ENCODE measurements at places on chromosomes 5 and 9. TPM values are rescaled to one million over a fixed set of nuclear protein-coding genes. Genes with fewer than 3 reads are reported as not detected.

GRCh38 chr5:76742583-76742982 is 26.7 kb downstream of the F2R start:
- DNase-seq, result peak; percentile 65
- no peaks in the 10 kb centered on the region for H3K36me3 ChIP-seq
- no peak overlapping the region for H3K4me3 ChIP-seq
- H3K27ac ChIP-seq, result peak overlapping the region; percentile 67
- H3K4me1 ChIP-seq, result peaks cover 41% of the 10 kb centered on the region

Gene CCDC69
- total RNA-seq, result 0.62 TPM

DNA sequence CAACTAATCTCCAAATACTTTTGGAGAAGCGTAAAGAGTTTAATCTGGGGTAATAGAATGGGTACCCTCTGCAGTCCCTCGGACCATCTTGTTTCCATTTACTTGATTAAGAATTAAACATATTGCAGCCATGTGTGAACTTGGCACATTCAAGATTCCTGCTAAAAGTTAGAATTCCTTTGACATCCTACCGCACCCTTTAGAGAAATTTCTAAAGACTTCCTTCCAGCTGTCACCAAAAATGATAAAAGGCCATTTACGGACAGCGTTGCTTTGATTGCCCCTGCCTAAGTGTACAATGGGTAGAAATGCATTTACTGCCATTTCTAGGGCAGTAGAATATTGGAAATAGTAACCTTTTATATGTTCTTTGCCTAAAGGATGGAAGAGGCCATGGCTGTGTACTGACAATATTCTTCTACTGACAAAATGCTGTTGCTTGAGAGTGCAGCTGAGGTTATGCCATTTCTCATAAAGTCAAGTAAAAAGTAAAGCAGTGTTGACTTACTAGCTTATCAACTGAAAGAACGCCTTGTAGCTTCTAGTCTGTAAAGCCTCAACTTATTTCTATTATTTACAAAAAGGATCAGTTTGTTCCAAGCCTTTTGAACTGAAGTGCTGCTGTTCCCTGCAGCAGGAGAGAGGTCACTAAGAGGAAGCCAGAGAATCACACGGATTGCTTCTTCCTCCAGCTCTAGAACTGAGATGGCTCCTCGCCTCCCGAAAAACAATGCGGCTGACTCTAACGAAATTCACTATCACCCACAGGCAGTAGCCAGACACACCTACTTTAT is 139.8 kb upstream of the BASP1 start:
- no peak for DNase-seq
- no peaks in the 10 kb centered on the region for H3K27me3 ChIP-seq

DNA sequence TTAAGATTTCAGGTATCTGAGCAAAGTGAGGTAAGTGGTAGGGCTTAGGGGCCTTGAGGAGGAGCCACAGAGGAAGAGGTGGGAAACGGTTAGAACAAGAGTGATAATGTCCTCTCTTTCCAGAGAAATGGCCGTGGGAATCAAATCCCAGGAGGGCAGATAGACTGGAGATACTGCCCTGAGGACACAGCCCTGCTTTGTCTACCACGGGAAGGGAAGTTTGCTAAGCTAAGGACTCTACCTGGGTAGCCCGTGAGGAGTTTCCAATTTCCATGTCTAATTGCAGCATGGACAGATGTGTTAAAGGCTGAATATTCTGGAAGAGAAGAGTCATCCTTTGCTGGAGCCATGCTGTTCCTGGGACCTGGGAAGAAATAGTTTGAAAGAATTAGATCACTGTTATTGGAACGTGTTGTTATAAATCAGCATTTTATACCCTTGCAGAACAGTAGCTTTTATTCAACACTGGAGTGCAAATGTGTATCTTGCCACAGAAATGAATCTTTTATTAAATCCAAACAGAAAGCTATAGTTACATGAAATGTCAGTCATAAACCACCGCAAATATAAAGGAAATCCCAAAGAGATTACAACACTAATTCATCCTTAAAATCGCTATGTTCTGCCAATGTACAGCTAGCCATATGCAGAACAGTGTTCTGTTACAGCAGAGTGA is 133.2 kb upstream of the LHFPL2 start:
- H3K4me3 ChIP-seq, result no peak overlapping the region
- H3K4me1 ChIP-seq, result peaks cover 38% of the 10 kb centered on the region
- peaks cover 11% of the 10 kb centered on the region for H3K36me3 ChIP-seq
- no peak overlapping the region for H3K27ac ChIP-seq
- DNase-seq, result no peak
- H3K27me3 ChIP-seq, result no peaks in the 10 kb centered on the region

- peaks cover 28% of the 10 kb centered on the region for H3K36me3 ChIP-seq
- H3K27me3 ChIP-seq, result peaks cover 11% of the 10 kb centered on the region
- H3K27ac ChIP-seq, result peak overlapping the region; percentile 97
- H3K4me3 ChIP-seq, result peak overlapping the region; percentile 92
These were observed 4.5 kb downstream of the DBN1 start for GRCh38 chr5:177468685-177469628.

GRCh38 chr5:107413754-107414153 is 257.0 kb downstream of the EFNA5 start:
- no peak overlapping the region for H3K27ac ChIP-seq
- no peaks in the 10 kb centered on the region for H3K4me1 ChIP-seq
- H3K36me3 ChIP-seq, result no peaks in the 10 kb centered on the region
- peaks cover 2% of the 10 kb centered on the region for H3K27me3 ChIP-seq
- H3K4me3 ChIP-seq, result no peak overlapping the region

Gene STPG3
- total RNA-seq, result not detected

DNA sequence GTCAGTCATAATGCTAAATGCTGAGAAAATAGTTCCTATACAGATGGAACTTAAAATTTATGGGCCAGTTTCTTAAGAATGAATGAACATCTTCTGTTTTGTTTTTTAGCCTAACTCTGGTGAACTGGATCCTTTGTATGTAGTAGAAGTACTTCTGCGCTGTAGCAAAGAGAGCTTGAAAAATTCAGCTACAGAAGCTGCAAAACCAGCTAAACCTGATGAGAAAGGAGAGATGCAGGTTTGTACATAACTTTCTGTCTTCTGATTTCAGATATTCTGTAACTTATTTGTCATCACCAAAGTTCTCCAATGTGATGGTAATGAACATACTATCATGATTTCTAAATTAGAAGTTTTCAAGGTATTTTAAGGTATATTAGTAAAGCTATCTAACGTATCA is 80.1 kb downstream of the MTREX start:
- no peak for DNase-seq
- H3K4me3 ChIP-seq, result no peak overlapping the region
- peaks cover 56% of the 10 kb centered on the region for H3K36me3 ChIP-seq
- no peak overlapping the region for H3K27ac ChIP-seq

DNA sequence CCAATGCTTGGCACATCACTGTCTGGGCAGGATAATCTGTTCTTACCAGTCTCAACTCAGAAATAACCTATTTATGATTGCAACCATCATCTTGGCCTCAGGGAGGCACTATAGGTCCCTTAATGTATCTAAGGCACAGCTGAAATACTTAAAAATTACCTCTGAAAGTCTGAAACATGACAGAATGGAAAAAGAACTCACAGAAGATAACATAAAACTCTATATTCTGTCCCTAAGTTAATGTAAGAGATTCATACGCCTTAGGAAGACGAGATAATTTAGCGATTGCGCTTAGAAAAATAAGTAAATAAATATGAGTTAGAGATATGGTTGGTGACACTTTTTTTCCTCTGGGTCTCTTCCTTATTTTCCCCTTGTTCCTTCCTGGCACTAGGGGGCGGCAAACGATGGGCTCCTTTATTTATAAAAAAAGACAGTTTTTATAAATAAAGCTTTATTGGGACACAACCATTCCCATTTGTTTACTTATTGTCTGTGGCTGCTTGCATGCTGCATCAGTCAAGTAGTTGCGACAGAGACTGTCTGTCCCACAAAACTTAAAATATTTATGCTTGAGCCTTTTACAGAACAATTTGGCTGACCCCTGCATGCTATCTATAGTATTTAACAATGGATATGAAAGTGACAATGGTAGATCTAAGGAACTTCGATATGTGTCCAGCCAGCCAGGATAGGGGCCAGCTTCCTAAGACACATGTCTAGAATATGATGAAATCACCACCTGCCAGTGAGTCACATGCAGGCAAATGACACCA is 79.6 kb downstream of the PDE4D start:
- DNase-seq, result peak; percentile 58
- no peaks in the 10 kb centered on the region for H3K36me3 ChIP-seq
- H3K27me3 ChIP-seq, result peaks cover 14% of the 10 kb centered on the region
- H3K4me1 ChIP-seq, result peaks cover 13% of the 10 kb centered on the region
- no peak overlapping the region for H3K4me3 ChIP-seq
- H3K27ac ChIP-seq, result no peak overlapping the region

DNA sequence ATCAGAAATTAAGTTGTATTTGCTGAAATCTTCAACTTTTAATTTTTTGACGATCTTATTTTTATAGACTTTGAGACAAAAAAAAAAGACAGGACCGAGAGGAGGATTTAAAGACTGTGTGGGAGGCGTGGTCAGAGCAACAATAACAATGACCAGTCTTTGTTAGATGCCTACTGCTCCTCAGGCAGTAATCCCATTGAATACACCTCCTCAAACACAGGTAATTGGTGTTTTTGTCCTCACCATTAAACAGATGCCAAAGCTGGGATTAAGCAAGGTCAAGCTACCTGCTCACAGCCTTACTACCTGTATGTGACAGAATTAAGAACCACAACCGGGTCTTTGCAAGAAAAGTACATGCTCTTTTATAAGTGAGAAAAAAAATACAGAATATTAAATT is 233.3 kb upstream of the GRAMD2B start:
- DNase-seq, result no peak
- no peak overlapping the region for H3K4me3 ChIP-seq
- H3K36me3 ChIP-seq, result no peaks in the 10 kb centered on the region
- H3K27ac ChIP-seq, result no peak overlapping the region
- H3K27me3 ChIP-seq, result no peaks in the 10 kb centered on the region

DNA sequence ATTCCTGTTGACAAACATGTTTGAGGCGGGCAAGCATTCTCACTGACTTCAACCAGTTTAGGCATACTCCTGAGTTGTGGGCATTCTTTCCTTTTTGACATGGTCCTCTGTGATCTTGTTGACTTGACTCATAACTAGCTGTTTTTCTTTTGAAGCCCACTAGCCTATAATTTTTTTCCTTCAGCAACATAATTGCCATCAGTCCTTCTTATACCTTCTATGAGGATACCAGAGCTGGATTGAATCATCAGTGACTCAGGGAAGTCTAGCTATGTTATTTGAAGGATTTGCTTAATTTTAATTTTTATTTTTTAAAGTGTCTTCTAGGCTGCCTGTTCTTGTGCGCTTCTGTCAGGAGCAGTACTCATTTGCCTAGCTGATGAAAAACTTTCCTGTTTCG is 259.5 kb downstream of the NR3C1 start:
- peaks cover 55% of the 10 kb centered on the region for H3K4me1 ChIP-seq
- H3K27ac ChIP-seq, result peak overlapping the region; percentile 40
- no peak overlapping the region for H3K4me3 ChIP-seq
- H3K36me3 ChIP-seq, result no peaks in the 10 kb centered on the region

DNA sequence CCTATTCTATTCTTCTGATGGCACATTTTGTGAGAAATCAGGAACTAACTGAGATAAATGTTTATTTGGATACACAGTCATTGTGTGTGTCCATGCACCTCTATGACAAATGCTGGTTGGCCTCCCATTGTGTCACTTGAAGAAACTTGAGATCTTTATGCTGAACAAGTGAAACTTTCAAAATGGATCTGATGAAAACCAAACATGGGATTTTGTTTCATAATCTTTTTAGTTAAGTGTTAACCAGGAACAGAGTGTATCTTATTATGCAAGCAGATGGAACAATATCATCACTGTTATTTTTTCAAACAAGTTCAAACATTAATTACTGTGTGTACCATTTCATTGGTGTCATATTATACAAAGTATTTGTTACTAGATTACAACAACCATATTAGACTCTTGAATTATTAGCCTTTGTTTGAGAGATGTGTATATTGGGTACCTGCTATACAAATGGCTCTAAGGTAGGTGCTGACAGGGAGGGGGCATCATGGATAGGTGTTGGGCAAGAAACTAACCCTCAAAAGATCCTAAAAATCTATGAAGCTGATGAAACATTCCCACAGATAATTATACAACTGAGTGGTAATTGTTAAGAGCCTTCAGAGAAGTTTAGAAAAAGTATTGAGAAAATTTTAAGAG is 159.8 kb downstream of the PALM2AKAP2 start:
- no peak overlapping the region for H3K27ac ChIP-seq
- DNase-seq, result no peak
- H3K27me3 ChIP-seq, result no peaks in the 10 kb centered on the region
- peaks cover 12% of the 10 kb centered on the region for H3K4me1 ChIP-seq
- H3K36me3 ChIP-seq, result peaks cover 25% of the 10 kb centered on the region

- DNase-seq, result peak; percentile 59
- peak overlapping the region; percentile 50 for H3K27ac ChIP-seq
- H3K27me3 ChIP-seq, result no peaks in the 10 kb centered on the region
- peaks cover 5% of the 10 kb centered on the region for H3K36me3 ChIP-seq
- H3K4me3 ChIP-seq, result 0 out of 2 replicates have a peak overlapping the region, but pooled peaks have one; percentile 0
These were observed 65.7 kb upstream of the TNFAIP8 start for GRCh38 chr5:119290161-119290569.

GRCh38 chr5:114857941-114858551 is 311.7 kb downstream of the TRIM36 start:
- H3K4me3 ChIP-seq, result no peak overlapping the region
- DNase-seq, result no peak
- no peak overlapping the region for H3K27ac ChIP-seq
- no peaks in the 10 kb centered on the region for H3K4me1 ChIP-seq

GRCh38 chr5:56317923-56318561 is 84.9 kb upstream of the ANKRD55 start:
- H3K4me3 ChIP-seq, result no peak overlapping the region
- H3K36me3 ChIP-seq, result no peaks in the 10 kb centered on the region
- no peak overlapping the region for H3K27ac ChIP-seq
- H3K27me3 ChIP-seq, result peaks cover 5% of the 10 kb centered on the region

DNA sequence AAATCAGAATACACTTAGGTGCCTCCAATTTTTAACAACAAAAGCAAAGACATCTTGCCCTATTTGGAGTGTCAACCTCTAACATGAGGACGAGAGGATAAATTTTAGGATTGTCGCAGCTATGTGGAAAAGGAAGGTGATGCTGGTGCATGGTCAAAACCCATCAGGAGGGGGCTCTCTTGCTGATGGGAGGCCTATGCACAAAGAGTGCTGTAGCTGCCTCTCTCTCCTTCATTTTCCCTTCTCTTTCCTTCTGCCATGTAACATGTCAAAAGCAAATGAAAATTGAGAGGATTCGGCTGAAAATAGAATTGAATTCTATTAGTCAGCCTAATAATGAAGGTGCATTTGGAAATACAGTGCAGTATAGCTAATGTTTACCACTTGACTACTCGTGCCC is 578.7 kb upstream of the ZNF462 start:
- no peak overlapping the region for H3K4me3 ChIP-seq
- H3K27ac ChIP-seq, result no peak overlapping the region
- no peaks in the 10 kb centered on the region for H3K36me3 ChIP-seq
- no peaks in the 10 kb centered on the region for H3K4me1 ChIP-seq
- no peak for DNase-seq

Measured in HFFc6 (cell line).